ENCODE measurements at places on chromosomes 6 and 20. TPM values are rescaled to one million over a fixed set of nuclear protein-coding genes. Genes with fewer than 3 reads are reported as not detected.

GRCh38 chr20:12455148-12455547, 537.5 kb downstream of the BTBD3 start:
- no peak for DNase-seq
- H3K4me1 ChIP-seq, result no peaks in the 10 kb centered on the region
- no peaks in the 10 kb centered on the region for H3K27me3 ChIP-seq
- no peaks in the 10 kb centered on the region for H3K36me3 ChIP-seq
- no peak overlapping the region for H3K27ac ChIP-seq

The MEI4 gene
- total RNA-seq, result not detected

GRCh38 chr20:24913076-24913628, 35.9 kb upstream of the CST7 start:
- no peaks in the 10 kb centered on the region for H3K4me1 ChIP-seq
- H3K27me3 ChIP-seq, result no peaks in the 10 kb centered on the region
- H3K27ac ChIP-seq, result no peak overlapping the region
- H3K4me3 ChIP-seq, result no peak overlapping the region
- DNase-seq, result peak; percentile 35
- H3K36me3 ChIP-seq, result no peaks in the 10 kb centered on the region

DNA sequence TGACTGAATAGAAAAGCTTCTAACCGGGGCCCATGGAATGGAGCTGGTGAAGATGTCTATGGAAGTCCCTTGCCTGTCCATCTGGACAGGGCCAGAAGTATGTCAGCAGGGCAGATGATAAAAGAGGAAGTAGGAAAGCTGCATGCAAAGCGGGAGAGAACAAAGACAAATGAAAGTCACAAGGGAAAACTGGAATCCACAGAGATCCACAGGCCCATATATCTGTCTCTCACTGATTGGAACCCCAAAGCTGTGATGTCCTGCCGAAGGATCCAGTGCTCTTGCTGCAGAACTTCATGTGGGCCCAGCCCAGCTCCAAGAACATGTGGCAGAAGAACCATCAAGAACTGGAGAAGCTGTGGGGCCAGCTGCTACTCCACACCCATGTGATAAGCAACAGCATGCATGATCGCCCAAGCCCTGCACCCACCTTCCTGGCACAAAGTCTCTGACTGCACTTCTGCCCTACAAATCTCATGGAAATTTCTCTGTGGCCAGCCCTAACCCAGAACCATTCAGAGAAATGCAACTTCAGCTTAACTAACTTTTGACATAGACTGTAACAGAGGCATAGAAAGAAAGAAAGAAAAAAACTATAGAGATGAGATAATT, 716.0 kb downstream of the KIF16B start:
- no peak overlapping the region for H3K4me3 ChIP-seq
- DNase-seq, result no peak

GRCh38 chr6:89298680-89299465, 16.2 kb downstream of the GABRR2 start:
- H3K27me3 ChIP-seq, result no peaks in the 10 kb centered on the region
- H3K36me3 ChIP-seq, result no peaks in the 10 kb centered on the region
- DNase-seq, result no peak
- no peak overlapping the region for H3K4me3 ChIP-seq
- no peaks in the 10 kb centered on the region for H3K4me1 ChIP-seq

DNA sequence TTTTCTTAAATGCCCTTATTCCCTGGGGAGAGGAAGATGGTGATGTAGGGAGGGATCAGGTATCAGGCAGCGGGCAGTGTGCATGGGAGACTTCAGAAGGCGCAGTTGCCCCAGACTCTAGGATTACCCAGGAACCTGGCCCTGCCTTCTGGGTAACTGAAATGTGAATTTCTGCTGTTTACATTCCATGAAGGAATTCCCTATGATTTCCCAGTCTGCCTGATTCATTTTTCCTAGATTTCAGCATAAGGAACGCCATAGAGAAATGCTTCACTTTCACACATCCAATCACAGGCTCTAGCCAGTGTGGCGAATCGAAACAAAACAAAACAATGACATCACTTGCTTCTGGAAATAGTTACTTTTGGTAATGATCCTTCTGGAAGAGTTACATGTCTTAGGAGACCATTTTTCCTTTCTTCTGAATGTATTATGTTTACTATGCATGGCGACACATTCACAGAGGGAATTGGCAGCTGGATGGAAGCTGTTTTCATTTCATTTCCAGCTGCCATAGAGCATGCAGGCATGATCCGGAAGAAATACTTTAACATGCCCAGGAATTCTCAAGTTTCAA, 33.3 kb downstream of the LRP11 start:
- no peaks in the 10 kb centered on the region for H3K4me1 ChIP-seq
- no peak overlapping the region for H3K27ac ChIP-seq
- no peaks in the 10 kb centered on the region for H3K36me3 ChIP-seq
- DNase-seq, result no peak
- no peak overlapping the region for H3K4me3 ChIP-seq

DNA sequence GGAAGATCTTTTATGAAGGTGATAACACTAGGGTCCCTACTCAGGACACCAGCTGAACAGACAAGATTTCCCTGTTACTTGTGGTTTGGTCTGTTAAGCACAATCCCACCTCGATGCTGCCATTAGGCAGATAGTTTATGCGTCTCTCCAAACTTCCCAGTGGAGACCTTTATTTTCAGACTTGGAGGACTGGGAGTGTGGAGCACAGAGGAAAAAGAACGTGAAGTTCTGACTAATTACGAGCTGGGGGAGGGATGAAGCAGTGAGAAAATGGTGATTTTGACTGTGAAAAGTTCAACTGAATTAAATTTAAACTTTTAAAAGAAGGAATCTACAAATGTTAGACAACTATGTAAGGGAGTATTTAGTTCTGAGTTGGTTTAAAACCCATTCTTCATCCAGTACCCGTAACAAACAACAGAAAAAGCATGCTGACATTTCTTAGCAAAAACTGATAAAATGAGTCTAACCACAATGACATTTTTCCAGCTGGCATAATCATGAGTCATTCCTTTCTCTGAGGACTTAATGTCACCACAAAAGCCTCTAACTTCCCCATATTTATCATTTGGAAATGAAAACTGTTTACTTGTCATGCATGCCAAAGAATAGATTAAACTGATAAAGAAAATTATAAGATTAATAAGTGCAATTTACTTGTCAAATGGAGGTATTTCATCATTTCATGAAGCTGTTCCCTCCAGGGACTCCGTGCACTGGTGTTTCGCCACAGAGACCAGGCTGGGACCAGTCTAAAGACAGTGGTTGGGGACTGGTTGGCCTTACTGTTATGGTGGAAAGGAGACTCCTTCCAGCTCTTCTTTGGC, 113.3 kb upstream of the SSTR4 start:
- no peak for DNase-seq
- no peaks in the 10 kb centered on the region for H3K27me3 ChIP-seq
- no peaks in the 10 kb centered on the region for H3K36me3 ChIP-seq
- H3K27ac ChIP-seq, result no peak overlapping the region
- no peak overlapping the region for H3K4me3 ChIP-seq

DNA sequence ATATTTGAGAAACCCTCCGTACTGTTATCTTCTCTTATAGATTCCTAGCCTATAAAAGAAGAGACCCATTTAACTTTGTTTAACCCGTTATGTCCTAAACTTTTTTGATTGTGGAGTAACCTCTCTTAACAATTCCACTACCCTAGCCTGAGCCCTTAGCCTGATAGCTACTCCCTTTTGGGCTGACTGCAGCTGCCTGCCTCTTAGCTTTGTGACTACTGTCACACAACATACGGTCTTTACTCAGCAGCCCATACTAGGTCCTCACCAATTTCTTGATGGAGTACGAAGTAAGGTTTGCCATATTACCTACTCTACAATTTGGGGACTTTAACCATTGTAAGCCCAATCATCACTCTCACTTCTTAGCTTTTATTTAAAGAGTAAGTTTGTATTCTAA, 72.7 kb downstream of the QRSL1 start:
- H3K4me1 ChIP-seq, result no peaks in the 10 kb centered on the region
- no peaks in the 10 kb centered on the region for H3K27me3 ChIP-seq
- DNase-seq, result no peak
- H3K4me3 ChIP-seq, result no peak overlapping the region

The MMP24 gene
- total RNA-seq, result 0.16 TPM
